ENCODE measurements at places on chromosomes 2 and 18.
A peak's percentile ranks its signal among the peaks of the same experiment; 100 is the strongest.

DNA sequence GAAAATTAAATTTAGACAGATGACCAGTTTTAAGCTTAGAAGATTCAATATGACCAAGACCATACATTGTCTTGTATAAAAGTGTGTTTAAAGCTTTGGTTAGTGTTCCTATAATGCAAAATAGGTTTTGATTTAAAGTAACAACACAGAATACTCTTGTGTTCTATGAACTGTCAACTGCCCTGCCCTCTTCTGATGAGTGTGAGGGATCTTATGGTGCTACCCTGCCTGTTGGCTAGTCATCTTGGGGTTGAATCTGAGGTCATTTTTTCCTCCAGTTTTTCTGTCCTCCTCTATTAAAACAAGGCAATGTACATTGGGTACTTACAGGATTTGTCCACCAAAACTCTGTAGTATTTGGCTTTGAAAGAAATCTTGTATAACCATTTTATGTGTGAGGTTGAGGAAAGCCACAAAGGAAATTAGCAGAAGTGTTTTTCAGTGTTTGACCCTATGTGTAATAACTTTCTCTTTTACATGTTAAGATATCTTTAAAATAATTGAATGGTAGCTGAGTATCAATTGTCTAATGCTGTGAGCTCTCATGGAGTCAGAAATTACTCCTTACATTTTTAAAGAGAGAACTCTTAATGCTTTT is 129.1 kb downstream of the SPTBN1 start:
- DNase-seq: no peak

DNA sequence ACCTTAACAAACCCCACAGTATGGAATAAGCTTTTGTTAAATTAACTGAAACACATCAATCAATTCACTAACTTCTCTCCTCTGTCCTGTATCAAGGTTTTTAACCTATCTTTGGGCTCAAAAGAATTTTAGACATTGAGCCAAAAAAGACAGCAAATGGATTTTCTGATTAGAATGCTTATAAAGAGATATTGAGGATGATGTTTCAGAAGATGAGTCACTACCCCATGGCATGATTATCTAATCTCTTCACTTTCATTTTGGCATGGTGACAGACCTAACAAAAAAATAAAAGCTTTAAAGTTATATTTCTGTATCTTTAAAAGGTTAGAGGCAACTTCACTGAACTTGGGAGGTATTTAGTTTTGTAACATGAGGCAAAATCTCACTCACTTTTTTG is 55.5 kb downstream of the SGPP2 start:
- no peak for DNase-seq

- DNase-seq: no peak
These were observed 673.2 kb downstream of the TMEM182 start for GRCh38 chr2:103435010-103435409.

GRCh38 chr2:30155202-30155601 is 8.4 kb downstream of the YPEL5 start:
- DNase-seq: no peak

DNA sequence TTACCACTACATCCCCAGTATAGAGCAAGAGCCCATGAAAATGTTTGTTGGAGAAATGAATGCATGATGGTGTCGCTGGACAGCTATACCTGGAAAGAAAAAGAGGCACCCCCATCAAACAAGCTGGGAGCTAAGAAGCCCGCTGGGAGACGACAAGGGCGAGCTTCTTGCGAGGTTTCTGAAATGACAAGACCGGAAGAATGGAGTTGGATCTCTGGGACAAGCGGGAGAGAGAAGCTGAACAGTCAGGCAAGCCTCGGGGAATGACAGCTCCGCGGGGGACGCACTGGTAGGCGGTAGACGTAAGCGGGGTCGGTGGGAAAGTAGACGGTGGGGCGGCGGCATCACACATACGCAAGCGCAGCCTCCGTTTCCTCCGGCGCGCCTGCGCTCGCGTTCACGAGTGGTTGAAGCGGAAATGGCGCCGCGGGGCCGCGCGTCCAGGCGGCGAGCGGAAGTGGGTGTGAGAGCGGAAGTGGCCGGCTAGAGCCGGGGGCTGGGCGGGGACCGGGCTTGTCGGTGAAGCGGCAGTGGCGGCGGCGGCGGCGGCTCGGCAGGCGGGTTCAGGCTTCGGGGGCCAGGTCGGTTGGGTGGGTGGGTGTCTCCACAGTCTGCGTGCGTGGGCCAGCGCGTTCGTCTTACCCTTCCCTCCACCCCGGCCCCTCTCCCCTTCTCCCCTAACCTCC is at the start of gene ARPC2:
Gene ARPC2, plus strand, starts transcription at position 516 of the 686 bp plus-strand sequence. CDS start 282 bp downstream, outside the sequence.
- DNase-seq: peak; percentile 92

DNA sequence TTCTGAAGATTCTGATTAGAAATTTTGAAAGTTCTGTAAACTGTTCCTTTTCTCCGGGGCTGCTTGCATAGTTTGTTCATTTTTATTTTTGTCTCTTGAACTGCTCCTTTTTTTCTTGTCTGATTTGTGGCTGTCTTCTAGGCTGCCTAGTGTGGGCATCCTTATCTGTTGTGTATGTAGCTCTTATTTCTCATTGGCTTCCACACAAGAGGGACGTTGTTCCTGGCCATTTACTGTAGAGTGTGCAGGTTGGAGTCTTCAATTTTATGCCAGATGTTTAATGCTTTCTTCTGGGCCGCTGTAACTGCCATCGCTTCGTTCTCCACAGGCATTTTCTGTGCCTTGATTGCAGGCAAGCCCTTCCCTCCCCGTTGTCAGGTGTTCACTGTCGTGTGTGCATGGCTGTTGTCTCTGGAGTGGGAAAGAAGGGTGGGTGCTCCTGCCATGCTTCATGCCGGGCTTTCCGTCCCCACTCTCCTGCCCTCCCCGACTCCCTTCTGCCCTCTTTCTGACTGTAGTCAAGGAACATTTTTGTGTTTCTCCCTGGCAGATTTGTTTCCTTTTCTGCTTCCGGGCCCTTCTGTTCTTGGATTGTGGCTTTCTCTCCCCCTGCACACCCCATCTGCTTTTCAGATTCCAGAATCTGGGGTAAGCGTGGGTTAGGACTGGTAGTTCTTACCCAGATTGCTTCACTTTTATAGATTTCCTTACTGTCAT is 15.5 kb downstream of the CEP192 start:
- DNase-seq: no peak

Measured in GM20000 (cell line).